ENCODE measurements at places on chromosomes 7 and 10. TPM values are rescaled to one million over a fixed set of nuclear protein-coding genes. Genes with fewer than 3 reads are reported as not detected.

Gene CACNA2D1
- 52.7 TPM for total RNA-seq

Gene ANKRD1
- total RNA-seq, result 1.3 TPM

Gene HK1
- total RNA-seq, result 58.3 TPM

Gene SPDYE2
- total RNA-seq, result not detected

Gene PLEKHS1
- total RNA-seq, result 0.18 TPM

Gene RBM28
- 16.2 TPM for total RNA-seq

Gene MRLN
- total RNA-seq, result 26.3 TPM

Gene ZSCAN25
- total RNA-seq, result 20.3 TPM

Gene LRRD1
- 0.82 TPM for total RNA-seq

Gene GNG11
- total RNA-seq, result 22.5 TPM
